Stimulated activated CD8-positive, alpha-beta memory T cell treated with anti-CD3 and anti-CD28 coated beads, Interleukin-12 subunit alpha, Interleukin-12 subunit beta, amount 100 ng/mL, for 4 hours (primary cell): ENCODE measurements at places on chromosomes 4 and X.

DNA sequence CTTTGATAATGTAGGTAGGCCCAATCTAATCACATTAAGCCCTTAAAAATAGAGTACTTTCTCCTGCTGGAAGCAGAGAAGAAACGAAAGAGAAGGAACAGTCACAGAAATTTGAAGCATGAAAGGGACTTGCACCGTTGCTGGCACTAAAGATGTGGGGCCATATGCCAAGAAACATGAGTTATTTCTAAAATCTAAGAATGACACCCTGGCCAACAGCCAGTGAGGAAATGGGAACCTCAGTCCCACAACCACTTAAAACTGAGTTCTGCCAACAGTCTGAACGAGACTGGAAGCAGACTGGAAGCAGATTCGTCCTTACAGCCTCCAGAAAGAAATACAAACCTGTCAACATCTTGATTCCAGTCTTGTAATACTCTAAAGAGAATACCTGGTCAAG, 70.1 kb downstream of the CENPC start:
- no peak for DNase-seq

DNA sequence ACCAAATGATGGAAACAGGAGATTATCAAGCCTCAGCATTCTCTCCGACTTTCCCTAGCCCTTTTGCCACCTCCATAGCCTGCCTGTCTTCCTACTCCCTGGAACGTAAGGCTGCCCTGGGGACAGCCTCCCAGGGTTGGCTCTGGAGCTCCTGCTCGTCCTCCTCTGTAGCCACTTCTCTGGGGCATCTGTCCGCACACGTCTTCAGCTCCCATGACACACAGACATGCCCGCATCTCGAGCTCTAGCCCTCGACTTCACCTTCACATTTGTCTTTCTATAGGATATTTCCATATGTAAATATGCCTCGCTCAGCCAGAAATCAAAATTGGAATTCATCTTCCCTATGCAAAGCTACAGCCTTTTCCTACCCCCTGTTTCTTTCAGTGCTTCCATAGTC, 67.7 kb downstream of the TSC22D3 start:
- DNase-seq: no peak

DNA sequence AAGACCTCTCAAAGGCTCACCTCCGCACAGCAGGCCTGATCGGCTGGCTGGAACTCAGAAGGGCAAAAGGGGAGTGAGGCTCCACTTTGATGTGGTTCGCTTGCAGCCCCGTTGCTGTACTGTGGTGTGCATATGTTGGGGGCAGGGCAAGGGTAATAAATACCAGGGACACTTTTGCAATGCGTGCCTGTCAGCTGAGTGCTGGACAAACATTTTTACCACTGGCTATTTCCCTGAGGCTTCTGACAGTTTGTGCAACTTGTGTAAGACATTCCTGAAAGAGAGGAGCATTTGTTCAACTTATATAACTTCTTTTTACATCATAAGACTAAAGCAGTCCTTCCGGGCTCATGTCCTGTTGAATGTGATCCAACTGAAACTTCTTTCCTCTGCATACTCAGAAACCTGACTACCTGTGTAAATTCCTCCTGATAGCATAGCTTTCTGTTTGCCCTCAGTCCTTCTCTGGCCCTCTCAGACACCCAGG, 82.3 kb downstream of the SPRY1 start:
- no peak for DNase-seq

- no peak for DNase-seq
Measured at GRCh38 chrX:46961574-46962283, 49.5 kb downstream of the JADE3 start.

- DNase-seq: no peak
Measured at GRCh38 chr4:80500613-80501012, 165.1 kb downstream of the CFAP299 start.

DNA sequence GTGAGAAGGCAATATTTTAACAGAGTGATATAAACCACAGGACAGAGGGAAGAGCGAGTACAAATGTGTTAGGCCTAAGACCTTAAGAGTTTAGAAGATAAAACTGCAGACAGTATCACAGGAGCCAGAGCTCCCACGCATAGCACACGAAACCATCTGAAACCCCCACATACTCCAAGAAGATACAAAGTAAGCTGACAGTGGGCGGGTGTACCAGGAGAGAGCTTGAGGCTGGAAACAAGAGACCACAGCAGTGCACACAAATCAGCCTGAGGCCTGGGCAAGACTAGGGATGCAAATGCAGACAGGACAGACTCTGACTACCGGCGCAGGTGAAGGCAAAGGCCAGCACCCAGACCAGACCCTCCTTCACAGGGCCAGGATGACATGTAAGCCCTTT, 54.1 kb upstream of the ARHGAP24 start:
- no peak for DNase-seq

GRCh38 chr4:165461159-165461821, 82.5 kb downstream of the CPE start:
- DNase-seq: no peak

- DNase-seq: no peak
Measured at GRCh38 chrX:14897042-14897441, 23.8 kb downstream of the MOSPD2 start.

DNA sequence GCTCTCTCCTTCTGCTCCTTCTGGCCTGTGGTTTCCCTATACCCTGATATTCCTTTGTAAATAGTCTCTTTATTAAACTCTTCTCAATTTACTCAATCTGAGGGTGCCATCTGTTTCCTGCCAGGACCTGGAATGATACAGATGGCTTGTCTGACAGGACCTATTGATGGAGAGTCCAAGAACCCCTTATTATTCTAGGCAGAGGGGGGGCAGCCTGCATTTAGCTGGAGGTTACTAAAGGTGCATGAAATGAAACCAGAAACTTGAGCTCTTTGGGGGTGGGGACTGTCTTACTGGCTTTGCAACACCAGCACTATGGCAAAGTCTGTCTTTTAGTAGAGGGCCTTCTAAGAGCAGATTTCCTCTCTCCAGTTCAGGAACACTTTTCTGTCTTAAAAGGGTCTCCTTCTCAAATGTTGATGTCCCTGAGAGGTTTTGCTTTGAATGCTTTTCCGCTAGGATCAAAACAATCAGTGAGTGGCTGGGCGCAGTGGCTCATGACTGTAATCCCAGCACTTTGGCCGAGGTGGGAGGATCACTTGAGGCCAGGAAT, 162.5 kb upstream of the MED14 start:
- DNase-seq: no peak

- no peak for DNase-seq
Measured at GRCh38 chr4:117817301-117817700, 217.0 kb upstream of the NDST3 start.

DNA sequence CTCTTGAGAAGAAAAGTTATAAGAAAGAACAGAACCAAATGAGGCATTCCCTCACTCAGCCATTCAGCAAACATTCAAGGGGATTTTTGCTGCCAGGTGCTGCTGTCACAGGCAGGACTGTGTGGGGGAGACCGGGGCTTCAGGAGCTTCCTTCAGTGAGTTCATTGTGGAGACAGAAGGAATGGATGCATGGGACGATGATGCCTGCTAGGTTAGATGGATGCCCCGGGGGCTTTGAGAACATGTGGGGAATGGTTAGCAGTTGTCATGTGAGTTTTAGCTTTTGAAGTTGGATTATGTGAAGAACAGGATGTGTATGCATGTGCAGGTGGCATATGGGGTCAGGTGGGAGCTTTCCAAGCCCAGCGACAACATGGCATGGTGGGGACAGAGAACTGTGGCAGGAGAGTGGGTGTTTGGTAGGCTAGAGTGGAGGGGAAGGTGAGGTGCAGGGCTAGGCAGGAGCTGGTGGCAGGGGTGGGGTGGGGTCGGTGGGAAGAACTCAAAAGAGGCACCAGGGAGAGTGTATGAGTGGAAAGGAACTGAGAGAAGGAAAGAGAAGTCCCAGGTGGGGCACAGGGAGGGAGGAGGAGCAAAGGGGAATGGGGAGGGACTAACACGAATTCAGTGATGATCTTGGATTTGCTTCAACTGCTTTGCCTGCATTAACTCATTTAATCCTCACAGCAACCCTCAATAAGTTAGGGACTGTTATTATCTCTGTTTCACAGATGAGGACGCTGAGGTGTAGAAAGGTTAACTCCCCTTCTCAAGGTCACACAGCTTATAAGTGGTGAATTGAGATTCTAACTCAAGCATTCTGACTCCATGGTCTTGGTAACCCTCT, 8.4 kb downstream of the DCUN1D4 start:
- no peak for DNase-seq

- DNase-seq: no peak
Measured at GRCh38 chrX:329291-329910, 10.8 kb upstream of the GTPBP6 start.

DNA sequence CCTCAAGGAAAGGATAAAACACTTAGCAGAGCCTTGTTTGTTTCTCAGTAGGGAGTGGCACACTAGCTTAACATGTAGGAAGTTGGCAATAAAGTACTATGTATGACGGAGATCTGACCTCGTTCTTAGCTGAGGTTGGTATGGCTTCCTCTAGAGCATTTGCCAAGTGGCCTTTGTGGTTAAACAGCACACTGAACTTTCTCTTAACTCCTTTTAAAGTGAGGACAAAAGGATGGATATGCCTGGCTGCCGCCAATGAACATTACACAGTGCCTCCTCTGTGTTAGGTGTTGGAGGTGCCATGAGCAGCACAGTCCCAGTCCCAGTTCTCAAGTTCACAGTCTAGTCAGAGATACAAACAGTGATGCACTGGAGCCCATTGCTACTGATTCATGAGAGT, 54.4 kb downstream of the VGLL1 start:
- DNase-seq: no peak

GRCh38 chr4:119237642-119238041, 25.1 kb downstream of the USP53 start:
- DNase-seq: no peak

DNA sequence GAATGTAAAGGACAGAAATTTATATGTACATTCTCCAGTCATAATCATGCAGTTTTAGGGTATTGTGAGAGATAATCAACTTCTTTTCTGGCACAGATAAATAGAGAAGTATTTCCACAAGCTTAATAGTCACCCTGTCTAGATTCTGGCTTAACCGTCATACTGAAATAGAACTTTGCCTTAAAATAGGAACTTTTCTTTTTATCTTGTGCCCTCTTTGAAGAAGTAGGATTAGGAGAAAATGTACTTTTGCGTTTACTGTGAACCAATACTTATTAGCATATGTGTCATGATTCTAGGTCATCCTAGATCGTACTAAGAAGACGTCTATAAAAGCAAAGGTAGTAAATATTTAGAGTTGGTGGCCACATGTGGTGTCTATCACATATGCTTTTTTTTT, 95.4 kb downstream of the NFKB1 start:
- no peak for DNase-seq

DNA sequence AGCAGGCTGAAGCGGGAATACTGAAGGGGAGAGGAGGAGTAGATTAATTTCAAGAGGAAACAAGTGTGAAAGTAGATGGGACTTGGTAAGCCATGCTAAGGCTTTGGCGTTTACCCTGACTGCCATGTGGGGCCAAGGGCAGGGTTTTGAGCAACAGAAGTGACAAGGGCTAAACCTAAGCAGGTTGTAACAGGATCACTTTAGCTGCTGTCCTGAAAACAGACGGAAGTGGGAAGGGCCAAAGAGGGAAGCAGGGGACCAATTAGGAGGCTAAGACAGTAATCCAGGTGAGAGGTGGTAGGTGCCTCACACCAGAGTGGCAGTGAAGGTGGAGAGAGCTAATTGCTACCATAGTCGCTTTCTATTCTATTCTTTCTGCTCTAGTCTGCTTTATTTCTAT, 166.5 kb downstream of the PJA1 start:
- DNase-seq: no peak

GRCh38 chr4:99649778-99650177, 7.8 kb downstream of the C4orf54 start:
- no peak for DNase-seq

- no peak for DNase-seq
Measured at GRCh38 chr4:8556341-8557150, 23.6 kb upstream of the GPR78 start.

- no peak for DNase-seq
Measured at GRCh38 chrX:3159995-3160720, 118.9 kb downstream of the ARSF start.

DNA sequence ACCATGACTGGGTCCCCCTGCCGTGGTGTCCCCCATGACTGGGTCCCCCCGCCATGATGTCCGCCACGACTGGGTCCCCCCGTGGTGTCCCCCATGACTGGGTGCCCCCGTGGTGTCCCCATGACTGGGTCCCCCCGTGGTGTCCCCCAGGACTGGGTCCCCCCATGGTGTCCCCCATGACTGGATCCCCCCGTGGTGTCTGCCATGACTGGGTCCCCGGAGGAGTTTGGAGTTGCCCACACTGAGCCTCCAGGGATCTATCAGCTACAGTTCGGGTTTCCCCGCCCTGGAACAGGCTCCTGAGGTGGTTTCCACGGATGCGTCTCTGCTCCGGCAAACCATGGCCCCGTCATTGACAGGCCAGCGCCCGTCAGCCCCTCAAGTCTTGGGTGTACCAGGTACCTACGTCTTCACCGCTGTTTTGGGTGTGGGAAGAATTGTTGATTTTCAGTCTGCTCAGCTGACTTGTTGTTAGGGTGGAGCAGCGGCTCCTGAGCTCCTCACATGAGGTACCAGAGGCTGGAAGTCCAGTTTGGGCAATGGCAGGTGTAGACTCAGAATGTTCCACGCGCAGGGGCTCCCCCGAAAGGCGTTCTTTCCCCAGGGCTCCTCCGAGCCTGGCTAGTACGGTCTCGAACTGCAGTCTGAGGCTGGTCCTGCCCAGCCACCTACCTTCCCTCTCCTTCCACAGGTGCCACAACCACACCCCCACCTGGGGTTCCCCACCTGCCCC, 8.3 kb upstream of the PDE6B start:
- no peak for DNase-seq

GRCh38 chr4:5368426-5368825, 317.1 kb downstream of the STK32B start:
- DNase-seq: no peak

- DNase-seq: no peak
Measured at GRCh38 chr4:176579226-176579625, 213.5 kb downstream of the VEGFC start.

- DNase-seq: no peak
Measured at GRCh38 chr4:76074468-76074867, at the start of gene ART3. TSS of gene ART3 (plus strand) at chr4:76074709. CDS start at chr4:76075890, 1,181 bp downstream.

- DNase-seq: no peak
Measured at GRCh38 chr4:125594056-125594602, 279.4 kb downstream of the FAT4 start.

- DNase-seq: no peak
Measured at GRCh38 chr4:156237231-156237630, 283.6 kb upstream of the CTSO start.

GRCh38 chrX:150582338-150582948, 14.0 kb downstream of the MTM1 start:
- no peak for DNase-seq

DNA sequence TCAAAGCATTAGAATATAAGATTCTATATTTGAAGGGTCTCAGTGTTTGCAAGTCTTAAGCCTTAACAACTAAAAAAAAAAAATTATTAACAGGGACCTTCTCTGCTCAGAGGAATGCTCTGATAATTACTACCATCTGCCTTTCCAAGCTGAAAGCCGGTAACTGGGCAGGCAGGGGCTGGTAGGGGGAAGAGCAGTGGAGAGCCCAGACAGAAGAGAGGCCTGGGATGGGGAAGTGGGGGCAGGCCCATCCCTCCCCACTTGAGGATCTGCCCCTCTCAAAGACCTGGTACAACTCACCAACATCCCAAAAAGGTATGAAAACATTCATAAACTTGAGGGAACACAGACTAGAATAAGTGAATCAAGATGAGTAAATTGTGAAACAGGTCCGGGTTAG, 113.9 kb downstream of the QDPR start:
- no peak for DNase-seq
